ENCODE measurements at places on chromosomes 6 and 20. TPM values are rescaled to one million over a fixed set of nuclear protein-coding genes. Genes with fewer than 3 reads are reported as not detected.

The MOG gene
- total RNA-seq: not detected

The VNN1 gene
- under 0.01 TPM for total RNA-seq

GRCh38 chr6:12189661-12190060, 100.5 kb upstream of the EDN1 start:
- no peak for DNase-seq

DNA sequence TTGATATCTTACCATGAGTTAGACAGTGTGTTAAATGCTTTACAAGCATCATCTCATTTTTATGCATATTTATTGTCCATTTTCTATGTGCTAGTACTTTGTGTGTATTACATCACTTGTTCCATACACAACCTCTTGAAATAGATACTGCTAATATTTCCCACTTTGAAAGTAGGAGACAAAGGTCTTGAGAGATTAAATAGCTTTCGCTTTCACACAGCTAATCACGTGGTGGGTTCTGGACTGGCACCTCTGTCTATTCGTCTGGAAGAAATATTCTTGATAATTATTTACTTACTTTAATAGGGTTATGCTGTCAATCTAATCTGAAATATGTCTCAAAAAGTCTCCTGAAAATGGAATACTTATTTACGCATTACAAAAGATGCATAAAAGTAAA, 30.2 kb downstream of the EPHA7 start:
- DNase-seq: no peak

- no peak for DNase-seq
Observed at GRCh38 chr6:8108031-8108660, 5.8 kb upstream of the EEF1E1 start.

DNA sequence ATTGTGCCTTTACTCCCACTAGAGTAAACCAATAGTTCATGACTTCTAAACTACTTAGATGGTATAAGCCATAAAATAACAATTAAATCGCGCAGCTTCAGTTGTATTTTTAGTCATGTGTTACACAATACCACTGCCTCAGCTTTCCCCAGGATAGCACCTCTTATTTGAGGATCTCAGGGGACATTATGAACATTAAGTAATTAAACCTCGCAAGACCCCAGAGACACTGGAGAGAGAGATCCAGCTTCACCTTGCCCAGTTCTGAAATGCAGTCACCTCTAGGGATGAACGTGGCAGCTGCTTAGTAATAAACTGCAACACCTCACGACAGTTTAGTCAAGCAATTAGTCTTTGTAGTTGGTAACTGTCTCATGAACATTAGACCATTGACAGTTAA, 87.1 kb downstream of the CFAP61 start:
- DNase-seq: no peak

DNA sequence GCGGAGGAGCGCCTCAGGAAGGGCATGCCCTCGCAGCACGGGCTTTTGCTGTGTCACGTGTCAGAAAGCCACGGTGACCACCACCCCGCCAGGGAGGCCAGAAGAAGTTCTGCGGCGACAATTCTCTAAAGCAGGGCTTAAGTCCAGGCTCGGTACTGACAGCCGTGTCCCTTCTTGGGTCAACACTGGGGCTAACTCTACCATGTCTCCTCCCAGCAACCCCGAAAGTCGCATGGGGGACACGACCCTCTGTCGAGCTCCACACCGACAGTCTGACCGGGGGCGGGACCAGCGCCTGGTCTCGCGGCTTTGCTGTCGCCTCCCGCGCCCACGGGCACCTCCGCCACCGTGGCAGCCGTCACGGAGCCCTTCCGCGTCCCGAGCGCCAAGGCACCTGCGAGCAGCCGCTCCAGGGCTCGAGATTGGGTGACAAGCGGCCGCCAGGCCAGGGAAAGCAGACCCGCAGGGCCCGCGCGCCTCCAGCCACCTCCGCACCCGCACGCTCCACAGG, 534 bp downstream of the NANP start:
- DNase-seq: no peak

- no peak for DNase-seq
Observed at GRCh38 chr6:41025966-41026530, 13.0 kb downstream of the UNC5CL start.

GRCh38 chr6:73923905-73924485, 228.0 kb downstream of the CD109 start:
- no peak for DNase-seq
